ENCODE measurements at places on chromosomes 1 and 21. TPM values are rescaled to one million over a fixed set of nuclear protein-coding genes. Genes with fewer than 3 reads are reported as not detected.

- no peak for DNase-seq
Measured at GRCh38 chr1:91870322-91870721, 15.6 kb downstream of the TGFBR3 start.

- no peak for DNase-seq
Measured at GRCh38 chr1:61591351-61591750, 133.6 kb downstream of the TM2D1 start.

DNA sequence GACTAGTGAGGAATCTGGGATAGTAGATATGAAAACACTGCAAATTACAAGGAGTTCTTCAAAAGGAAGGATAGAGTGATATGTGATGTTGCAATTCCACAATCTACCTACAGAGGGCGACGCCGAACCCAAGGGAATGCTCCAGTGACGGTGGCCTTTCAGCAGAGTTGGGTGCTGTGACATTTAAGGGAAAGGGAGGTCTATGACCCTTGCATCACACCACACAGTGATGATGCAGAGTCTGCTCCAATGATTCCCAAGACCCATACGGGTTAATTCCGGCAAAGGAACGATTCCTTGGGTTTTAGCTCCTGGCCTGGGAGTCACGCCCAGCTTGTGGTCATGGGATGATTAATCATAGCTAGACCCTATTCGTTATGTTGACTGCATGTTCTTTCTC is 123.0 kb upstream of the IGSF21 start:
- DNase-seq = no peak

DNA sequence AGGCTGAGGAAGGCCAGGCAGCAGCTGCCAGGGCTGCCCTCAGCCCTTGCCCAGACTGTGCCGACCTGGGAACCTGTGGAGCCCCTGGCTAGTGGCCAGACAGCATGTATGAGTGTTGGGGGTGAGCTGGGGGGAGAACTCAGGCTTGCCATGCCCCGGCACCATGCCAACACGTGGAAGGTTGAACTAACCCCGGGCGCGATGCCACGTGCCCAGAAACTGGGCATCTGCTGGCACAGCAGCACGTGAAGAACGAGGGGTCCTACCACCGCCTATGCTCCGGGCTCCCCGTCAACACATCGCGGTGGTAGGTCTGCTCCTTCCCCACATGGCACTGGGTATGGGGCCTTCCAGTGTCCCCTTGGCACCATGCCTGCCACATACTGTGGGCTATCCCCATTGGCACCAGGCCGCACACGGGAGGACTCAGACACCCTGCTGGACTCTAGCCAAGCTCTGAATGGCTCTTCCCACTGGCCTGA is 68.7 kb downstream of the CASZ1 start:
- no peak for DNase-seq

- no peak for DNase-seq
Measured at GRCh38 chr1:109616391-109616790, 3.0 kb downstream of the GNAT2 start.

GRCh38 chr21:37800057-37800455 is 116.2 kb downstream of the KCNJ6 start:
- DNase-seq = no peak

GRCh38 chr1:95340061-95340460 is 106.1 kb downstream of the RWDD3 start:
- no peak for DNase-seq

GRCh38 chr1:24707687-24708086 is 37.6 kb upstream of the CLIC4 start:
- DNase-seq = no peak

DNA sequence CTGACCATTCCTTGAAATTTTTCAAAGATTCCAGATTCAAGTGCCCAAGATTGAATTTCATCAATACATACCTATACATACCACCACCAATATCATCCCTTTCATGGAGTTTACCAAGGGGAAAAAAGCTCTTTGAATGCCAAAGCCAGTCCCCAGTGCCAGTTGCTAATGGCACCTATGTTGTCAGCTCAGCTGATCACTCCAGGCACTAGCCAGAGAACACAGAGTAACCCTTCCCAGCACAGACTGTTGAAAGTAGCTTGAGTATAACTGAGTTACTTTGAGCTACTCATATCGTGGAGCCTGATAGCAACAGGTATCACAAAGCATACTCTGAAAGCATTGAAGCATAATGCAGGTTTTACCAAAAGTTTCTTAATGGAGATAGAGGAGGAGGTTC is 133.9 kb upstream of the NFIA start:
- no peak for DNase-seq

- DNase-seq = no peak
Measured at GRCh38 chr1:234868296-234869147, 258.5 kb upstream of the IRF2BP2 start.

DNA sequence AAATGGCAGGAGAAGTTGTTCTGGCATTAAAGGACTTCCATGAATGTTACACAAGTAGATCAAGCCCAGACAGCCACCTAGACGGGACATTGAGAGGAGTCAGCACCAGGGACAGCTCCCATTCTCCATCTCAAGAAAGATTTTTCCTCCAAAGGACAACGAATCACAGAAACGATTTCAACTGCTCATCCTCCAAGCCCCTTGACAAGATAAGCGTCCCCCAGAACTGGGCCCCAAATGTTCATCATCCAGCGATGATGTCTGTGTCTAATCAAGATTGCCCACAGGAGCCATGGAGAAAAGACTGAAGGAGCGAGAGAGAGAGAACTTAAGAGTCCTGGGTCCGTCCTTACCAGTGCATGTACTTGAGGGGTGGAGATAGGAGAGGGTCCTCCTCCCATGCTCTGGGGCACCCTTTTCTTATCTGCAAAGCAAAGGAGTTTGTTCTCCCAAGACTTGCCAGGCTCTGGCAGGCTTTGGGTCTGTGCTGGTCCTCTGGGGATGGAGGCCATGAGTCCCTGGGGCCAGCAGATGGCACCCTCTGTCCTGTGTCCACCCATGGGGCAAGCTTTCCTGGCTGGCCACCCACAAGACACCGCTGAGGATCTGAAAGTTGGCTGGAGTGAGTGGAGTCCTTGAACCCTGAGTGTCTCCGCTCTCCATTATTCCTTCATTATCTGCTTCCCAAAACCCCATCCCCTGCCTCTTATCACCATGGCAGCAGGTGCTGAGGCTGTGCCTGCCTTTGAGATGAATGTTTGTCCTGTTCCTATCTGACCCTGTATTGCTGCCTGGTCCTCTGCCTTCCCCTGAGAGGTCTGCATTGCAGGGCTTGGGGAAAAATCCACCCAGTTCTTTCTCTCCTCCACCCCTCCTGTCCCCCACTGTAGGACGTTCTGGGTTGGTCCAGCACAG is 164.6 kb downstream of the ACTL8 start:
- no peak for DNase-seq

DNA sequence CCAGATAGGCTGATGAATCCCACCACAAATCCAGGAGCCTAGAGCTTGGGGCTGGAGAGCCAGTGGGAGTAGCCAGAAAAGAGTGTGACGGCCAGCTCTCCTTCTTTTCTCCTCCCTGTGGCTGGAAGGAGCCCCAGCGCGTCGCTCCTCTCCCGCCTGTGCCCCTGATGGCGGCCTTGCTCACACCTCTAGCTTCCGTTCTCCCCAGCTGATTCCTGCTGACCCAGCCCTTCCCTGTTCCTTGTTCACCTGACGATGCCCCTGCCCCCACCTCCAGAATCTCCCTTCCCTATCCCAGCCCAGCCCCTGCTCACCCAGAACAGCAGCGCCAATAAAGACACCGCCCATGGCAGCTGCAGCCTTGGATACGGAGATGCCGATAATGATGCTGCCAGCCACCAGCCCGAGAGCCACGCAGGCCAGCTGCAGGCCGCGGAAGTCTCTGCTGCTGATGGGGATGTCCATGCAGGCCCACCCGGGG is 656 bp downstream of the KNCN start:
- no peak for DNase-seq

DNA sequence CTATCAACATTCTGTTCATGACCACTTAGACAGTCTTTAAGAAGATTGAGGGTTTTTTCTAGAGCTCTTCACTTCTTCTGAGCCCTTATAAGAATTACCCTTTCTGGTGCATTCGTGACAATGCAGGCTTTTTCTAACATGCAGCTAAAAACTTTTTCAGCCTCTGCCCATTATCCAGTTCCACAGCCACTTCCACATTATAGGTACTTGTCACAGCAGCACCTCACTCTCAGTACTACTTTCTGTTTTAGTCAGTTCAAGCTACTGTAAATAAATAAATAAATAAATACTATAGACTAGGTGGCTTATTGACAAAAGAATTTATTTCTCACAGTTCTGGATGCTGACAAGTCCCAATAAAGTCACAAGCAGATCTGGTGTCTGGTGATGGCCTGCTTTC is 284.4 kb upstream of the PKN2 start:
- DNase-seq = no peak

DNA sequence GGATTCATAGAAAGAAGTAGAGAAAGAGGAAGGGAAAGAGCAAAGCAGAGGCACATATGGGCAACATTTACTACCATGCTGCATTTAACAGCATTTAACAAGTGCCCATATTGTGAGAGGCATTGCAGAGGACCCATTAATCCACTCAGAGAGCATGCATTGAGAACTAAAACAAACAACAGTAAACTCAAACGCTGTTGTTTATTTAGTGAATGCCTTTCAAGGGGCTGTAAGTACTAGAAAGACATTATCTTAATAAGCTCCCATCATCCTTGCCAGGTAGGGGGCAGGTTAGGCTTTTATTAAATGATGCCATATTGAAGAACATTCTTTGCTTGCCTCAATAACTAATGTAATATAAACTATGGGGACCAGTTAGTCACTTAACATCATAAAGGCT is 254.3 kb upstream of the DAB1 start:
- DNase-seq = no peak

- no peak for DNase-seq
Measured at GRCh38 chr1:119510046-119510445, 3.0 kb downstream of the HSD3B1 start.

GRCh38 chr1:47444562-47445465 is 7.0 kb downstream of the FOXD2 start:
- no peak for DNase-seq

GRCh38 chr1:77623066-77623465 is 59.4 kb downstream of the ZZZ3 start:
- no peak for DNase-seq

GRCh38 chr21:39705849-39706248 is 39.1 kb upstream of the IGSF5 start:
- DNase-seq = no peak

DNA sequence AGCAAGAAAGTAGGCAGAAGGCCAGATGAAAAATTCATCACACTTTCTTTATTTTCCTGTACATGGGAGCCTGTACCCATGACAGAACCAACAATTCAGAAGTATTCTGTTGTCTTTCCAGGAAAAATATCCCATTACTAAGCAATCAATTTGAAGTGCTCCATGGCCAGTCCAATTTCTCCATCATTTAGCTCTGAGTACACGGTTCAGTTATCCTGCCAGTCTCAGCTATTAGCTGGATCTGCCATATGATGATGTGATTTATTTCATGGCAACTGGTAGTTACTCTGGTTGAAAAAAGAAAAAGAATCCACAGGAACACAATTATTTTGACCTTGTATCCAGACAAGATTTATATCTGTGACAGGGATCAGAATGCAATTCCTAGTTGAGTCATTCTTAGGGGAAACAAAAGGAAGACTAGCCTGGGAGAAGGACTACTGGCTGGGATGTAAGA is 70.6 kb upstream of the GORAB start:
- DNase-seq = no peak

Gene RNPC3
- 14.7 TPM for total RNA-seq

Gene OR2L2
- not detected for total RNA-seq

Gene AIM2
- 36.4 TPM for total RNA-seq

Gene PRR9
- total RNA-seq = not detected

Gene RGS8
- not detected for total RNA-seq

Gene FBXO2
- 1.7 TPM for total RNA-seq

Gene LAD1
- total RNA-seq = 0.10 TPM

Gene KCNE2
- not detected for total RNA-seq

Gene BNIPL
- total RNA-seq = 0.22 TPM

Gene TNFAIP8L2
- total RNA-seq = 15.8 TPM

Gene TRABD2B
- total RNA-seq = not detected

Gene GPR161
- total RNA-seq = 0.20 TPM

Gene PTPRC
- total RNA-seq = 224 TPM

Gene RSRP1
- total RNA-seq = 53.4 TPM

Gene DNAJC28
- total RNA-seq = 0.16 TPM

All from activated T-cell treated with anti-CD3 and anti-CD28 coated beads, Interleukin-2, amount 50 U/mL, for 4 hours (primary cell).